Activated T-helper 1 cell treated with anti-CD3 and anti-CD28 coated beads, Interleukin-12 subunit alpha, Interleukin-12 subunit beta, Interleukin-2, Interleukin-4 antibody, amounts not matched to agents 30 ng/mL and 10 ng/mL and 1 ng/mL, durations not matched to agents 14 hours and 24 hours and 36 hours (primary cell): ENCODE measurements at places on chromosomes 16 and 17. TPM values are rescaled to one million over a fixed set of nuclear protein-coding genes. Genes with fewer than 3 reads are reported as not detected.

Gene TELO2
- 94.1 and 95.3 TPM in 2 replicates for total RNA-seq

GRCh38 chr16:57528499-57529390 is 7.6 kb downstream of the CCDC102A start:
- no peak for DNase-seq

Gene SLC47A1
- 0.26 and 0.44 TPM in 2 replicates for total RNA-seq

Gene LIMD2
- 228 and 233 TPM in 2 replicates for total RNA-seq

Gene KRT33B
- total RNA-seq, result not detected in 2 replicates

GRCh38 chr16:2912330-2913199 is 834 bp downstream of the FLYWCH1 start:
- peak; percentile 25 for DNase-seq
